Central memory CD4-positive, alpha-beta T cell (primary cell): ENCODE measurements at places on chromosomes 2 and 18.

GRCh38 chr2:148887350-148888002 is 12.4 kb downstream of the KIF5C start:
- peak; percentile 8 for DNase-seq

GRCh38 chr18:41756141-41756540 is 198.9 kb upstream of the PIK3C3 start:
- no peak for DNase-seq

- no peak for DNase-seq
These were observed 412.1 kb upstream of the TRIB2 start for GRCh38 chr2:12304564-12305171.

DNA sequence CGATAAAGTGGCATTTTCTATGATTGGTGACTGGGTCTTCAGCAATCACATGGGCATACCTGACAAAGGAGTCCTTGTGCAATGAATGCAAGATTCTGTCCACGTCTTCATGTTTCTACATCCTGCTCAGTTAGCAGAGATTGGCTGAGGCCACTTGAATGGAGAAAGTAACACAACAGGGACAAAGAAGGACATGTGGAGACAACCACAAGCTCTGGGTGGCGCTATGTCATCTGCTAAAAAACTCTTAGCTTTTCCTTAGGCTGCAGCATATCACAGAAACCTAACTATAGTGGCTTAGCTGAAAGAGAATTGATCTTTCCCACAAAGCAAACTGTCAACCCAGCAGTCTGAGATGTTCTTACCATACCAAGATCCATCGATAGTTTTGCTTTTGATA is 1109.7 kb downstream of the SOCS6 start:
- no peak for DNase-seq

DNA sequence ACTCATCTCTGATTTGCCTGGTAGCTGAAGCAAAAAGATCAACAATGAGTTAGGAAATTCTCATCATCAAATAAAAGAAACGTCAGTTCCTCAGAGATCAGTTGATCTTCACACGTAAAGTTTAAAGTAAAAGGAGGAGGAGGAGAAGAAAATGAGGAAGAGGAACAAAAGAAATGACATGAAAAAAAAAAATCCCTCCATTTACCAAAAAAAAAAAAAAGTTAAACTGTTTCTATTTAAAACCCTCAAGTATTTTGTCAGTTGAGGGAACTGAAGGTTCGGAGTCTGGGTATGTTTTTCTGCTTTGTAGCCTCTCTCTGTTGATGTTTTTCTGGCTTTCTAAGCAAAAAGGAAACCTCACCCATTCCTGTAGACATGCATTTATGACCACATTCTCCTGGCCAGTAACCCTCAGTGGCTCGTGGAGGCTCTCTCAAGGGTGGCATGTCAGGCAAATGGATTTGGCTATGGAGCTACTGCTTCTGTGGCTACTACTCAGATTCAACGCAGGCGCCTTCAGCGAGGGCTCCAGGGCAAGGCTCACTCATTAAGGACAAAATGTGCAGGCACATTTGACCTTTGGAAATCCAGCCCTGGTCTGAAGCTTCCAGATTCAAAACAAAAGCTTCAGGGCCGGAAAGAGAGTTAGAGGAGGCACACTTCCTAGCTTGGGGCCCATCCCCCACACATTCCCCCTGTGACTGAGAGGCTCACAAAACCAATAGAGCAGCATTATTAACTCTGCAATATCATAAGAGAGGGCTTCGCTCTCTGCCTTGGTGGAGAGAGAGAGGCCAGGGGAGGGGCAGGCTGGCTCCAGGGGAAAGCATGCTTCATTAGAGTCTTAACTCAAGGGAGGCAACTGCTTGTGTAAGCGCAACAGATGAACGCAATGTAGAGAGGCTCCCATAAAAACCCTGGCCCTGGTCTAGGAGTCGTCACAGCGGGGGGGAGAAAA is 22.3 kb downstream of the KLF7 start:
- DNase-seq, result peak; percentile 80

- no peak for DNase-seq
These were observed 28.6 kb upstream of the TMEM87B start for GRCh38 chr2:112026509-112026908.

DNA sequence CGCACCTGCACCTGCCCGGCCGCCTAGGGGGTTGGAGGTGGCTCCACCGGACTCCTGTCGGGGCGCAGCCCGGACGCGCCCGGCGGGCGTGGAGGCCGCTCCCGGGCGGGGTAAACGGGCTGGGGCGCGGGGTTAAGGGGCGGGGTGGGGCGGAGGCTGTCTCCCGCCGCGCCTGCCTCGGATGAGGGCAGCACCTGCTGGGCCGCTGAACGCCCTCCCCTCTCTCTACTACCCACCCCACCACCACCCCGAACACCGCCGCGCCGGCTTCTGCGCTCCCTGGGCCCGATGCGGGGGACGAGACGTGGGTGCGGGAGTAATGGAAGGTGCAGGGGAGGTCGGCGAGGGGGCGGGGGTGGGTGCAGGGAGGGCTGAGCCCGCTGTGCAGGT is 224.8 kb upstream of the ID2 start:
- DNase-seq, result peak; percentile 40

- DNase-seq, result peak; percentile 56
These were observed 11.0 kb upstream of the SFTPB start for GRCh38 chr2:85678794-85679672.

GRCh38 chr2:203814661-203815540 is 52.7 kb upstream of the CTLA4 start:
- DNase-seq, result peak; percentile 68

DNA sequence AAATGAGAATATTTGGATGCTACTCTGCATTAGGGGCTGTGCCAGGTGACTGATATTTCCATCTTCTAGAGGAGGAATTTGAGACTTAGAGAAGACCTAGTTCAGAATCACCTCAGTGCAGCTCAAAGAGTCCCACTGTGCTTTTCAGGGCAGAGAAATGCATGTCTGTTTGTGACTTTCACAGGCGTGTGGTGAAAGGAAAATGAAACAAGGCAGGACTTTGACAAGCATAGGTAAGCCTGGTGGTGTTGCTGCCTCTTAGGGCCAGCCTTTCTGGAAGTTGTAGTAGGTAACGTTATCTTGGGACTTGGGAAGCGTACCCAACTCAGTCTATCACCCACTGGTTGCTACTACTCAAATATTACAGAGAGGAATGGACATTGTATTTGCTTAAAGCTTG is 2.6 kb downstream of the GPR39 start:
- DNase-seq, result no peak

DNA sequence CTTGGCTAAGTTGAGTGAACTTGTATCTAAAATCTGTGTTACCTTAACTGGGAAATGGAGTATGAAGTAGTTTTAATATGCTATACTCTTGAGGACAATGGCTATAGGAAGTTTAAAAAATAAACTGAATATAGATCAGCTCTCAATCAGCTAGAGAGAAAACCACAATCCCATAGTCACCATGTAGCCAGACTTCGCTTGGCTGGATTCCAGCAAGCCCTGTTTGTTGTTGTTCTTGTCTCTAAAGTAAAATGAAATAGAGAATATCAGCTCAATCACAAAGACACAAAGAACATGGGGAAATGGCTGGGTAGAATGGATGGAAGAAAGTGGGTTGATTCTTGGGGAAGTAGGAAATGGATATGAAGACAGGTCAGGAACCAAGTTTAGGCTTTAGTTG is 234.9 kb downstream of the PHLPP1 start:
- DNase-seq, result no peak

GRCh38 chr2:33342705-33343104 is 133.7 kb upstream of the RASGRP3 start:
- DNase-seq, result no peak

DNA sequence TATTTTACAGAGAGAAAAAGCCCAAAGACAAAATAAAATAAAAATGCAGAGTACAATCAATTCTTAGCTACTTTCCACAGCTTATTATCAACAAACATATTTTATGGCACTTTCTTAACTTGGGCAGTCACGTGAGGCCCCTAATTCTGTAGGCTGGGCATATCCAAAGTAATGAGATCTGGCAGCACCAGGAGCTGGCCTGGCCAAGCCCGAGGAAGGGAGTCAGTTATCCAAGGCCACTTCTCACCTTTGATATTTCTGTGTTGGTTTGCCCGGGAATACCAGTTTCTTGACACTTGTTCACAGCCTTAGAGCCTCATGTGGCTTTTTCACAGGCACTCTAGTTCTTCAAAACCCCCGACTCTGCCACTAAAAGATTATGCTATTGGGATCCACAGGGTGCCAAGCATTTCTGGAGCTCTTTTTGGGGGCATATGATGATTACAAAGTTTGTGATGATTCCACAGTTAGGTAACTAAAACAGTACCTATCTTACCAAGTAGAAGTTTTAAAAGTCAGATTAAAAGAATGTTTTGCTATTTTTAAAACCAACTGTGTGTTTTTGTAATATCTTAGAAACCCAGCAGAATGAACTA is 90.4 kb downstream of the MEP1B start:
- DNase-seq, result no peak

DNA sequence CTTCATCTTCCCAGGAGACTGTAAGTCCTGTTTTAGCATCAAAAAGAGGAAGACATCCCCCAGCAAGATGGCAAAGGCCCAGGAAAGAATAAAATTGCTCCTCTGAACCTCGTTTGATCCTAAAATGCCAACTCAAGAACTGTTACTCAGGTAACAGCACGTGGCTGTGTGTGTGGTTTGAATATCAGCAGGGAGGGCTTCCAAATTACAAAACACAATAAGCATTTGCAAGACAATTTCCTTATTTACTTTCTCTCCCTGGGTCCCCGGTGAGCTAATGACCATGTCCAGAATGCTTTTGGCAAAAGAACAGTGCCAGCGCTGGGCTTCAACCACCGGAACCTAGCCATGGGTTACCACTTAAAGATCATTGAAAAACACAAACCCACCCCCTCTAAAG is 163.6 kb downstream of the C1D start:
- no peak for DNase-seq

- DNase-seq, result no peak
These were observed 109.9 kb downstream of the SLC4A3 start for GRCh38 chr2:219737270-219737691.

GRCh38 chr2:29837925-29838324 is 83.5 kb downstream of the ALK start:
- no peak for DNase-seq

GRCh38 chr2:46188041-46188716 is 109.0 kb upstream of the EPAS1 start:
- no peak for DNase-seq

DNA sequence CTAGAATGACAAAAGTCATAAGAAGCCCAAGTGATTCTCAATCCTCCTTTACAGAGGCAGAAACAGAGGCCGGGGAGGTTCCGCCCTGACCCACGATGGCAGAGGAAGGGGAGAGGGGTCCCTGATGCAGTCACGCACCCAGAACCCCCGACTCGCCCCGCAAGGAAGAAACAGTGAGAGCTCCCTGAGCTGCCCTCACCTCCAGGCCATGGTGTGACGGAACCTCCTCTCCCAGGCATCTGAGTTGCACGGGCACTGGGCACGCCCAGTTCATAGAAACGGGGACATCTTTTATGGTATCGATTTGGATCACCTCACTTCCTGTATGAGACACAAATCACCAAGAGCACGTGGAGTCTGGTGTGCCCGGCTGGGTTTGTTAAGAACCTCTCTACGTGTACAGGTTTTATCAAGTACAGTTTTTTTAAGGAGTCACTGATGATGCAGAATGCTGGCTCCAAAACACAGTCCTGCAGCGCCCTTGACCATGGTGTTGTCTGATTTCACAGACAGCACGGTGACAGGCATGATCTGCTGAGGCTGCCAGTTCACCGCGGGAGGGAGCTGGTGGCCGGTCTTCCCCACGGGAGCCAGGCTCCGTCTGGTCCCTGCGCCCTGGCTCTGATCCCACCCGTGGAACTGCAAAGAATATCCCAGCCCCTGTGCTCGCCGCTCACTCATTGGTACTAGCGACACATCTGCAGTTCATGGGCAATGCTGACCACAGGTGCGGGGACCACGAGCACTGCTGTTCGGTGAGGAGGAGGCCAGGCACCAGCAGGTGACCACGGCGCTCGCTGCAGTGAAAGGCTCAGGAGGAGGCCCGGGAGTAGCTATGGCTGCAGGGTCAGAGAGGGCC is 35.6 kb downstream of the PXDN start:
- no peak for DNase-seq

- DNase-seq, result no peak
These were observed 2.7 kb upstream of the PPP4R1 start for GRCh38 chr18:9617006-9617542.

DNA sequence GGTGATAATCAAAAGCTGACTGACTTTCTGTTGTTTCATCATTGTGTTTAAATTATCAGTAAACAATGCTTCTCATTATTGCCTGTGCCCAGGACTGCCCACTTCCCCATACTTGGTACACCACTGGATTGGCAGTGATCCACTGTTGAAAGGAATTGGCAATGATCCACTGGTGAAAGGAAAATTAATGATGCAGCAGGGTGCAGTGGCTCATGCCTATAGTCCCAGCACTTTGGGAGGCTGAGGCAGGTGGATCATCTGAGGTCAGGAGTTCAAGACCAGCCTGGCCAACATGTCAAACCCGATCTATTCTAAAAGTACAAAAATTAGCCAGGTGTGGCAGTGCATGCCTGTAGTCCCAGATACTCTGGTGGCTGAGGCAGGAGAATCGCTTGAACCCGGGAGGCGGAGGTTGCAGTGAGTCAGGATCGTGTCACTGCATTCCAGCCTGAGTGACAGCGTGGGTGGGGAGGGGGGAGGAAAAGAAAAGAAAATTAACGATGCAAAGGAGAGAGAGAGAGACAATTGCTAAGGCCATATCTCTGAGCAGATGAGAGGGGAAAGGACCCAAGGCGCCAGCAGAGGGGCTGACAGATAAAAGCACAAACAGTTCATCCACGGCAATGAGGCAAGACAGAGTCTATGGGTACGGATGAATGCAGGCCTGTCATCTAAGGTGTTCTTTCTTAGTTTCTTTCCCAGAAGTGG is 10.2 kb upstream of the GTF2A1L start:
- no peak for DNase-seq

GRCh38 chr2:144331674-144332355 is 188.1 kb downstream of the ZEB2 start:
- no peak for DNase-seq

GRCh38 chr2:104864280-104865095 is 10.6 kb downstream of the POU3F3 start:
- no peak for DNase-seq

GRCh38 chr18:21805771-21806366 is 65.3 kb downstream of the MIB1 start:
- no peak for DNase-seq

GRCh38 chr18:49225160-49225559 is 235.3 kb downstream of the DYM start:
- no peak for DNase-seq

DNA sequence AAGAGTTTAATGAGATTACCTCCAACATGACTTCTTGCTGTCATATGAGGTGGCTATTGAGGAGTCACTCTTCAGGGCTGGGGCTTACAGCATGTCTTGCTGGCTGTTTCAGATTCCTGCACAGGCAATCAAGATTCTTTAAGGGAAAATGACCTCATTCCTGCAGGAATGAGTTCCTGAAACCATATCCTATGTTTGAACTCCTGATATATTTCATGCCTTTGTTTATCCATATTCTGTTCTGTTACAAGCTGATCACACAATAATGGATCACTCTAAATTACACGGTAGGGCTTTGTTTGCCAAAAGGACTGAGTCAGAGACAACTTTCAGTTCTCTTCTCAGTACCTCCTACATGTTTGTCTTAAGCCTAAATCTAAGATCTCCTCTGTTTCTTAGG is 879.8 kb upstream of the PIK3C3 start:
- no peak for DNase-seq
